ENCODE measurements at places on chromosomes 7 and 10.
A peak's percentile ranks its signal among the peaks of the same experiment; 100 is the strongest.

GRCh38 chr10:26000971-26001370, 66.9 kb downstream of the MYO3A start:
- no peak for DNase-seq

DNA sequence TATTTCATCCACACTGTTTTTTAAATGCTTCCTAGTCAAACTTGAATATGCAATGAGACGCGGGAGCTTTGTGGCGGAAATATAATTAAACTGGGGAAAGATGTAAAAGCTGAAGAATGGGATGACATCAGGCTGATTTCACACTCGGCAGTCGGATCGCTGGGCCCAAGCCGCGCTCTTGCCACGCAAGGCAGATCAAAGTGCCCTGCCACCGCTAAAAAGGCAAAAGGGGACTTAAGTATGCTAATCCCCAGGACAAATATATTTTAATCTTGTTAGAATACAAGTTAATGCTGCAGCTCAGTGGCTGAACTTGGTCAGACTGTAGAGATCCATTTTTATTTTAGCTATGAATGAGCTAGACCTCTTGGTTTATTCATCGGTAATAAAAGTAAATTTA, 13.8 kb downstream of the EN2 start:
- no peak for DNase-seq

DNA sequence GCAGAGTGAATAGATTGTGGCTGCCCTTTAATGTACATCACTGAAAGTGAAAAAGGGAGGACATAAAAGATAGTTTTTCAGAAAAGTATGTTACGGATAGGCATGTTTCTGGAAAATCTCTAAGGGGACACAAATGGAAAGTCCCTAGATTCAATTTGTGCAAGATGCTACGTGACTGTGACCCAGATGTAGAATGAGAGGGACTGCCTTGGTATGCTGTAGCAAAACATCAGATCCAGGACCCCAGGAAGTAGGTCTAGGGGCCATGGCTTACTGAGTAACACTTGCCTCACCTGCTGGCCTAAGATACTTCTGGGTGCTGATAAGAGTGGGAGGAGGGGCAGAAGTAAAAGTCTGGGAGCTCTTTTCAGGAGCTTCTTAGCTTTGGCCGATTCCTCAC, 191.2 kb upstream of the PHYHIPL start:
- DNase-seq = no peak

DNA sequence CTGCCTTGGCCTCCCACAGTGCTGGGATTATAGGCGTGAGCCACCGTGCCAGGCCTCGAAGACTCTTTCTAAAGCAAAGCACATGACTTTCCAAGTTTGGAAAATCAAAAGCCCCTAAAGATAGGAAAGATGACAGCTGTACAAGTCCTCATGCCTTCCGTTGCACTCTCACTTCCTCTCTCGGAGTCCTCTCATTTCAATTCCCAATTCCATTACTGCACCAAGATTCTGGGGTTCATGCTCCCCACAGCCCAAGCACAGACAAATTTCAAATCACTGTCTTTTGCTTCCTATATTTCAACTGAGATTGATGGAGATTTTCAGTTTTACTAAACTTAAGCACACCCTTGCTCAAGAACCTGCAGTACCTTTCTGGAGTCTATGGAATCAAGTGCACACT, 10.9 kb upstream of the PLAU start:
- no peak for DNase-seq

GRCh38 chr7:157404845-157405481, 68.2 kb downstream of the DNAJB6 start:
- DNase-seq = peak; percentile 57

DNA sequence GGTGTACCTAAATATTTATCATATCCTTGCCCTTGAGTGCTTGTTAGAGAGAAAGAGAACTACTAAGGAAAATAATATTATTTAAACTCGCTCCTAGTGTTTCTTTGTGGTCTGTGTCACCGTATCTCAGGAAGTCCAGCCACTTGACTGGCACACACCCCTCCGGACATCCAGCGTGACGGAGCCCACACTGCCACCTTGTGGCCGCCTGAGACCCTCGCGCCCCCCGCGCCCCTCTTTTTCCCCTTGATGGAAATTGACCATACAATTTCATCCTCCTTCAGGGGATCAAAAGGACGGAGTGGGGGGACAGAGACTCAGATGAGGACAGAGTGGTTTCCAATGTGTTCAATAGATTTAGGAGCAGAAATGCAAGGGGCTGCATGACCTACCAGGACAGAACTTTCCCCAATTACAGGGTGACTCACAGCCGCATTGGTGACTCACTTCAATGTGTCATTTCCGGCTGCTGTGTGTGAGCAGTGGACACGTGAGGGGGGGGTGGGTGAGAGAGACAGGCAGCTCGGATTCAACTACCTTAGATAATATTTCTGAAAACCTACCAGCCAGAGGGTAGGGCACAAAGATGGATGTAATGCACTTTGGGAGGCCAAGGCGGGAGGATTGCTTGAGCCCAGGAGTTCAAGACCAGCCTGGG, 11.4 kb downstream of the SERPINE1 start:
- DNase-seq = peak; percentile 96

GRCh38 chr7:10463701-10464100, 510.0 kb upstream of the PHF14 start:
- no peak for DNase-seq

DNA sequence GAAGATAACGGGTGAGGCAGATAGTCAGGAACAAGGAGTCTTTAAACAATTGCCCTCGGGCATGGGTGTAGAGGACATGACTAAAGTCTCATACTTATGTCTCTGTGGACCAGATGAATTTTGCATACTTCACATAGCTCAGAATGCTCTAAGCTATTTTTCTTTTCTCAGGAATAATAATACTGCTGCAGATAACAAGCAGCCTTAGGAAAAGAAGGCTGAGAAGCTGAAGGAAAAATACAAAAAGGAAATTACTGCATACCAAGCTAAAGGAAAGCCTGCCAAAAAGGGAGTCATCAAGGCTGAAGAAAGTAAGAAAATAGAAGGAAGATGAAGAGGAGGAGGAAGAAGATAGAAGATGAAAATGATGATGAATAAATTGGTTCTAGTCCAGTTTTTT, 13.4 kb upstream of the ERCC6 start:
- DNase-seq = peak; percentile 85

- no peak for DNase-seq
Measured at GRCh38 chr10:78600740-78601139, 468.0 kb upstream of the ZMIZ1 start.

DNA sequence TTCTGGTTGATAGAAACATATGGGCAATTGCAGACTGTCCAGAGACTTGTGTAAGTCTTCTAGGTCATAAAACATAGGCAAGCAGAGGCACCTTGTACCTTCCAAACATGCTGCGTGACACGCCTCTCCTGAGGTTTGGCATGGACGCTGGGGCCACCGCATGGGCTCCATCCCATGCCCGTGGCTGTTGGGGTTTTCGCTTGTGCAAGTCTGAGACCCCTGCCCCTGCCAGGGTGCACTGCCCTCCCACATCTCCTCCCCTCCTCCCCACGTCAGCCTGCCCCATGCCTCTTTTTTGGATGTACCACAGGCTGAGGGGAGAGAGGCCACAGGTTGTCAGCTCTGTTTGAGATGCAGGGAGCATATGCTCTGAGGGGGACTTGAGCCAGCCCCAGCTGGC, 19.0 kb downstream of the EIF3B start:
- DNase-seq = no peak

GRCh38 chr10:130727766-130728490, 583.6 kb downstream of the TCERG1L start:
- no peak for DNase-seq

DNA sequence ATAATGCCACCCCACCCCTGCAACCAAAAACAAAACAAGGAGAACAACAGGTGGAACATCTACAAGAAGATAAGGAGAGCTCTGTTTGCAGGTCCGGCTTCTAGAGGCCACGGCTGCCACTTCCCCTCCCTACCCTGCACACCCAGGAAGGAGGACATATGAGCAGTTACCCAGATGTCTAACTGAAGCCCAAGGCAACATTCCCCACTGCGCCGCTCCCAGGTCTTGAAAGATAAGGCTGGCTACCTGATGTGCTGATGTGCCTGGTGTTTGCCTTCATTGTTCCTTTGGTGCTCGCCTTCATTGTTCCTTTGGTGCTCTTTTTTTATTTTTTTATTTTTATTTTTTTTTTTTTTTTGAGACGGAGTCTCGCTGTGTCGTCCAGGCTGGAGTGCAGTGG, 21.0 kb downstream of the HPS6 start:
- DNase-seq = no peak

DNA sequence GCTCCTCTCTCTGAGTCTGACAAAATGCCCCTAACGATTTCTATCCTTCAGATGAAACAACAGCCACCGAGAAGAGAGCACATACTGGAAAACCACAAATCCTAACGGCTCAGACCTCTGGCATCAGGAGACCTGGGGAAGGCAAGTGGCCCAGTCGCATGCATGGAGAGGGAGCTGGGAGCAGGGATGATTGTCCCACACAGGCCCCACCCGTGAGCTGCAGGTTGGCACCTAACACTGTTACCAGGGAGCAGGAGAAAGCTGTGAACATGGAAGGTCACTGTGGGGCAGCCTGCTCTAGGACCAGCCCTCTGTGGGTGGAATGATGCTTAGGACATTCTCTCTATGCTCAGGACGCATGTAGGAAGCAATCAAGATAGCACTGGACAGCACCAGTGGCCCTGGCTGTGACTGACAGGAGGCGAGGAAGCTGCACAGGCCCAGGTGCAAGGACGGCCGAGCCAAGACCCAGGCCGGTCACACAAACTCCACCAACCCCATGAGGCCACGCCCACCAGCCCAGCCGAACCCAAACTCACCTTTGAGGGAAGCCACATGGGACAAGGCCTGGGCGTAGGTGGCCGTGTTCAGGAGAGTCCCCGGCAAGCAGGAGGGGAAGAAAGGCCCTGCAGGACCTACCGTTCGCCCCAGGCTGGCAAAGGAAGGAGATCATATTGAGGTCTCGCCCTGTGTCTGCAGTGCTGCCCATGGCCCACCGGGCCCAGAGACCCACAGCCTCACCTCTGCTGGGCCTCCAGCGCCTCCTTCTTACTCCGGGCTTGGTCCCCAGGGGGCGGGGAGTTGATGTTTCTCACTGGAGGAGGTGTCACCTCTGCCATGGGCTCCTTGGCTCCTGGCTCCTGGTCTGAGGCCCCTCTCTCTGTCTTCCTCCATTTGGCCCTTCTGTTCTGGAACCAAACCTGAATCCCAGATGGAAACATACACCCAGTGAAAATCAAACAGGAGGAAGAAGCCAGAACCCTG, 9.7 kb downstream of the DRGX start:
- DNase-seq = no peak

GRCh38 chr10:80323311-80323710, 33.2 kb downstream of the DYDC1 start:
- DNase-seq = no peak

- no peak for DNase-seq
Measured at GRCh38 chr7:138872576-138872975, 74.6 kb upstream of the ATP6V0A4 start.

GRCh38 chr7:72161534-72161933, 250.6 kb downstream of the CALN1 start:
- DNase-seq = no peak

GRCh38 chr7:157784041-157784835, 447.4 kb downstream of the DNAJB6 start:
- DNase-seq = no peak

DNA sequence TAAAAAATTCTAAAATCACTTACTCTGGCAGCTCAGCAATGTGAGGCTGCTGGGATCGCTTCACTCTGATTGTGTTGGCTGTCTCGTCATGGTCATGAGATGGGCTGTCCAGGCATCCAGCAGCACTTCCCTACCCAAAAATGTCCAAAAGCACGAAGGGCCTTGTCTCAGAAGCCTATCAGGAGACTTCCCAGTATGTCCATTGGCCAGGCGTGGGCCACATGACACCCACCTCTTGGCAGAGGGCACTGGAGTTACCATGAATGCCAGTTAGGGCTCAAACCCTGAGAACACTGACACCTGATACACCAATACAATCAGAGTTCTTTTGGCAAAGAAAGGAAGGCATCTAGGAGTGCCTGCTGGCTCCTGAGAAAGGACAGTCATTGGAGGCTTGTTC, 27.0 kb upstream of the GLI3 start:
- no peak for DNase-seq

- no peak for DNase-seq
Measured at GRCh38 chr7:105853931-105854419, 22.4 kb downstream of the ATXN7L1 start.

DNA sequence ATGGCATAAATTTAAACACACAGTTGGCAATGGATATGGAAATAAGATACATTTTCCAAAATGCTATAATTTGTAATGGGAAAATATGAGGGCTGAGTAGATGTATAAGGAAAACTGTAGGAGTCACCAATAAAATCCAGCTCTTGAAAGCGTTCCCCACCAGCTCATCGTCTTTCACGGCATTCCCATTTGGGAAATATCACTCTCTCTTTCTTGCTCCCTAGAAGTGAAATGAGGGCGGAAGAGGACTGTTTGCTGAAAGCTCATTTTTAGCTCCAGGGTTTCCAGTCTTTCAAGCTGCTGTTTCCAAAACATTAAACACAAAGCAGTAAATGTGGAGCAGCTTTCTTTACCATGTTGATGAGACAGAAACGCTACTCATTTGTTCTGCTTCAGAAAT, 104.6 kb upstream of the SFMBT2 start:
- no peak for DNase-seq

DNA sequence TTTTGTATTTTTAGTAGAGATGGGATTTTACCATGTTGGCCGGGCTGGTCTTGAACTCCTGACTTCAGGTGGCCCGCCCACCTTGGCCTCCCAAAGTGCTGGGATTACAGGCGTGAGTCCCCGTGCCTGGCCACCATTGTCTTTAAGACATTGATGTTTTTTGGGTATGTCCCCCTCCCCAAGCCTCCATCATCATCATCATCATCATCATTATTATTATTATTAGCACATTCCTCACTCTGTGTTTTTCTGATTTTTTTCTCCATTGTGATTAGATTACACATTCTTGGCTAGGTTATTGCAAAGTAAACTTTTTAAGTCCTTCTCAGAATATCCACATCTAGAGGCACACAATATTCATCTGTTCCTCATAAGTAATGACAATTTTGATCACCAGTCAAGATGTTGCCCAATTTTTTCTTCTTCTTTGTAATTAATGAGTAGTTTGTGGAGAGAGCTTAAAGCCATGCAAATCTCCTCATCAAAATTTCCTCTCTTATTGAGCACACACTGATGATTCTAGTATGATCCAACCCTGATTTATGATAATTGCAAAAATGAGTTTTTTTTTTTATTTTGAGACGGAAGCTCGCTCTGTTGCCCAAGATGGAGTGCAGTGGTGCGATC, 47.5 kb downstream of the EPC1 start:
- no peak for DNase-seq

- no peak for DNase-seq
Measured at GRCh38 chr7:38282081-38282480, 8.6 kb upstream of the TARP start.

DNA sequence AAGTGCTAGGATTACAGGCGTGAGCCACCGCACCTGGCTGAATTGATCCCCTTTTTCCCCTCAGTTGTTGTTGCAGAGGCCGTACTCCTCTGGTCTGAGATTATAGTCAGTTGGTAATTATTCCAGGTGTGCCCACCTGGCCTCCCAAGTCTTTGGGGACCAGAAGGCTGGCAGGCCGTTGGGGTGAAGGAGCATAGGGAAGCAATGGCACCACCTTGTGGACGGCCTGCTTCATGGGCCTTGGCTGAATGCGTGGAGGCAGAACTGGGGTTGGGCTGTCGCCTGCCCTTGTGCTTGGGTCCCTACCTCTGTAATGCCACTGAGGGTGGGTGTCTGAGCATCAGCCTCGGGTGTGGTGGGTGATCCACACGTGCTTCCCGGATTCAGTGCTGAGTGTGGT, 125.7 kb downstream of the RGS10 start:
- peak; percentile 53 for DNase-seq

Data from NCI-H460 (cell line).